ENCODE measurements at places on chromosomes 4 and X.

- DNase-seq, result peak; percentile 82
Measured at GRCh38 chr4:140861359-140862176, 105.4 kb upstream of the TBC1D9 start.

- DNase-seq, result no peak
Measured at GRCh38 chrX:103488332-103488731, 31.0 kb downstream of the RAB40A start.

GRCh38 chr4:7253837-7254236, 61.5 kb downstream of the SORCS2 start:
- no peak for DNase-seq

- no peak for DNase-seq
Measured at GRCh38 chrX:150051096-150051495, 112.8 kb upstream of the EOLA2 start.

GRCh38 chr4:65019775-65020174, 610.5 kb upstream of the TECRL start:
- DNase-seq, result no peak

- no peak for DNase-seq
Measured at GRCh38 chr4:107276052-107276451, 239.9 kb upstream of the DKK2 start.

DNA sequence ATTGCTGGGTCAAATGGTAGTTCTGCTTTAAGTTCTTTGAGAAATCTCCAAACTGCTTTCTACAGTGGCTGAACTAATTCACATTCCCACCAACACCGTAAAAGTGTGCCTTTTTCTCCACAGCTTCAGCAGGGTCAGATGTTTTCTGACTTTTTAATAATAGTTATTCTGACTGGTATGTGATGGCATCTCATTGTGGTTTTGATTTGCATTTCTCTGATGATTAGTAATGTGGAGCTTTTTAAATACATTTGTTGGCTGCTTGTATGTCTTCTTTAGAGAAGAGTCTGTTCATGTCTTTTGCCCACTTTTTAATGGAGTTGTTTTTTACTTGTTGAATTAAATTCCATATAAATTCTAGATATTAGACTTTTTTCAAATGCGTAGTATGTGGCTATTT, 257.5 kb upstream of the ANKRD50 start:
- no peak for DNase-seq

DNA sequence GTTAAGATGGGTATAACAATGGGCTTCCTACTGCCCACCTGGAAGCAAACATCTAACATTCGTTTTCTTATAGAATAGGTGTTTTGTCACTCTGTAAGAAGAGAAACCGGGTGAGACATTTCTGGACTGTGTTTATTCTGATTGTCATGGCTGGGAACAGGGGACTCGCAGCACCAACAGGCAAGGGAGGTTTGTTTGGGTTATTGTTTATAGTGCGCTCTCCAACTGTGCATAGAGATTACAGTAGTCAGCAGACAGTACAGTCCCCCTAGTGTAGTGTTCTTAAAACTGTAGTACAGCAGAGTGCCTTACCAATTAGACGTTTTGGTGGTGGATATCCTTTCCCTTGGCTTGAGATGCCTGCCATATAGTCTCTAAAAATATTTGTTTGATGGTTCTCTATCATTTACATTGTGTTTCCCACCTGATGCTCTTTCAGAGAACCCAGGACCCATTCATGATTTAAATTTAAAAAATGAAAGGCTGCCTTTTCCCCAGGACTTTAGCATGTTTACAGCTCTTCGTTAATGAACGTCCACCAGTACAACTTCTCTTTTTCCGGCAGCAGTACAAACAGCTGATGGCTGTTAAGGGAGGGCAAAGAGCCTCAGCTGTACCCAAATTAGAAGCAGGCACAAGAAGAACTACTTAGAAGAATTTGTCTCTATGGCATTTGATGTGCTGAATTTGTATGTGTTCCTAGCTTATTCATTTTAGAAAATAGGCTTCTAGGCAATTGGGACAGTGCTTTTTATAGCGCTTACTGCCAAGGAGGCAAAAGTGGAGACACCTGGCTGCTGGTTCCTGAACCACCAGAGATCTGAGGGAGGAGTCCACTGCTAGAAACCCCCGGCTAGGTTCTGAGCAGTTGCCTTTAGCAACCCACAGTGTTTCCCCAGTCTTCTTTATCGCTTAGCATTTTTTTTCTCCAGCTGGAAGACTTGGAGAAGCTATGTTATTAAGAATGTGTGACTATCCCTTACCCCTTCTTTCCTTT, 1.0 kb upstream of the RNF150 start:
- peak; percentile 24 for DNase-seq

- no peak for DNase-seq
Measured at GRCh38 chrX:26889574-26889973, 573.6 kb downstream of the PPP4R3C start.

- DNase-seq, result no peak
Measured at GRCh38 chr4:149885896-149886295, 70.3 kb upstream of the IQCM start.

Data from SK-N-DZ (cell line).